ENCODE measurements at places on chromosomes 4 and X.

DNA sequence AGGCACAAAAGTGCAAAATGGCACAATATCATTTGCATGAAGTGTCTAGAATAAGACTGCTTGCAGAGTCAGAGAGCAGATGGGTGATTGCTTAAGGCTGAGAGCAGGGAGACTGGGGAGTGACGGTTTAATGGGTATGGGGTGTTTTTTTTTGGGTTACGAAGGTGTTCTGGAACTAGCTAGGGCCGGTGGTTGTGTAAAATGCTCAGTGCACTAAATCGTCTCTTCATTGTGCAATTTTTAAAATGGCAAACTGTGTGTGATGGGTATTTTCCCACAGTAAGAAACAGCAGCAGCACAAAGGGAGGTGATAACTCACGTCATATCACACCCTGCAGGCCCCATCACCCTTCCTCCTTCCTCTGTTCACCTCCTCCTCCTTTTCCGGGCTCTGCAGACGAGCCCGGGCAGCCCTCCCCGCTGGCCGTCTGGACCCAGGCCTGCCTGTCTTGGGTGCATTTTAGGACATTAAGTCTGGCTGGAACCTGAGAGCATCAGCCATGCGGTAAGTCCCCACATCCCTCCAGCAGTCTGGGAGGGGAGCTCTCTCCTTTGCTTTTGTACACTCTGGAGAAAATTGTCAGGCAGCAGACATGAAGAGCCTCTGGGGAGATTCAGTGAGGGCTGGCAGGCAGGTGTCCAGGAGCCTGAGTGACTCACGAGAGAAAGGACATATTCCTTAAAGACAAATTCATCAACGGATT is 42.7 kb downstream of the ASMT start:
- DNase-seq, result peak; percentile 20

GRCh38 chr4:24763631-24764297 is 31.6 kb upstream of the SOD3 start:
- DNase-seq, result no peak

DNA sequence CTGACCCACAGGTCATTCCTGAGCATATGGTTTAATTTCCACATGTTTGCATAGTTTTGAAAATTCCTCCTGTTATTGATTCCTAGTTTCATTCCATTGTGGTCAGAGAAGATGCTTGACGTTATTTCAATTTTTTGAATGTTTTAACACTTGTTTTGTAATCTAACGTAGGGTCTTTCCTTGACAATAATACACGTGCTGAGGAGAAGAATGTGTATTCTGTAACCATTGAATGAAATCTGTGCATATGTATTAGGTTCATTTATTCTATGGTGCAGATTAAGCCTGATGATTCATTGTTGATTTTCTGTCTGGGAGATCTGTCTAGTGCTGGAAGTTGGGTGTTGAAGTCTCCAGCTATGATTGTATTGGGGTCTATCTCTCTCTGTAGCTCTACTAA is 486.4 kb upstream of the RPS6KA3 start:
- DNase-seq, result no peak

GRCh38 chr4:7347981-7348380 is 86.7 kb downstream of the PSAPL1 start:
- no peak for DNase-seq

- no peak for DNase-seq
These were observed 661.5 kb upstream of the FRG1 start for GRCh38 chr4:189279188-189279587.

DNA sequence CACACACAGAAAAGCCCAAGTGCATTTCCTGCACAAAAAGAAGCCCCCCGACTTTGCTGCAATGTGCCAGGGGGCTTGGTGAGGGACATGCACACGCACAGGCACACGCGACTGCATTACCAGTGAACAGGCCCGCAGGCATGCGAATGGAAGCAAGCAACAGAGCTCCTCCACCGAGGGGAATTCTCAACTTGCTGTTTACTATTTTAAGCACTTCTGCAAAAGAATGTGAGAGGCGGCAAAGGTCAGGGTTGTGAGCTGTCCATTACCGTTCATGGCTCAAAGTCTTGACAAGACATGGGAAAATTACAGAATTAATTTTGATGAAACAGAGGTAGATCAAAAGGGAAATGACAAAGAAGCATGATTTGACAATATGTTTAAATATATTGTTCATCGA is 342.5 kb upstream of the NOCT start:
- DNase-seq, result no peak

GRCh38 chr4:34464196-34464595 is 1780.1 kb downstream of the ARAP2 start:
- no peak for DNase-seq

DNA sequence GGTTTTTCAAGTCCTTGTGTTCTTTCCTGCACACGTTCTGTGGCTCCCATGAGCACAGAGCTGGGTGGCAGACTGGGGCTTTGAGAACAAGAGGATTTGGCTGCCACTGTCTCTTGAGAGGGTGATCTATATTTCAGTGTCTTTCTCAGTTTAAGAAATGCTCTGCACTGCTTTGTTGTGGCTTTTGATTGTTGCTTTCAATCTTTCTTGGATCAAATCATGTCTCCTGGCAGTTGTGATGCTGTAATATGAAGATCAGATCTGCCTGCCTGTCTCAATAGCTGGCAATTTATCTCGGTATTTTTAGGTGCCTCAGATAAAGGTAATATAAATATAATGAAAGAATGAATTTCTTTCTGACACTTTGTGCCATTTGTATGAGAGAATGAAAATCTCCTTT is 273.3 kb upstream of the LCORL start:
- no peak for DNase-seq

DNA sequence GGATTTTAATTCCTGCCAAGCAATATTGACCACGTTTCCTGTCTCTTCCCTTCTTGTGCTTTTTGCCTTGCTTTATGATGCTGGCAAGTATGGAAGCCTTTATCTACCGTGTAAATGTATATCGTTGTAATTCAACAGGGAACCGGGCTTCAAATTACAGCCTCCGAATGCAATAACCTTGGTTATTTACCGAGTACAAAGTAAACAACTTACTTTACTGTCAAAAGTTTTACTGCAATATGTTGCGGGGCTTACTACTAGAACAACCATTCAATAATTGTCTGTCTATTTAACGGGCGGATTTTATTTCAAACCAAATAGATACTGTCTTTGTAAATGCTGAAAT is 73.1 kb downstream of the PALLD start:
- DNase-seq, result no peak

GRCh38 chr4:21664355-21664754 is 284.2 kb downstream of the KCNIP4 start:
- DNase-seq, result no peak

DNA sequence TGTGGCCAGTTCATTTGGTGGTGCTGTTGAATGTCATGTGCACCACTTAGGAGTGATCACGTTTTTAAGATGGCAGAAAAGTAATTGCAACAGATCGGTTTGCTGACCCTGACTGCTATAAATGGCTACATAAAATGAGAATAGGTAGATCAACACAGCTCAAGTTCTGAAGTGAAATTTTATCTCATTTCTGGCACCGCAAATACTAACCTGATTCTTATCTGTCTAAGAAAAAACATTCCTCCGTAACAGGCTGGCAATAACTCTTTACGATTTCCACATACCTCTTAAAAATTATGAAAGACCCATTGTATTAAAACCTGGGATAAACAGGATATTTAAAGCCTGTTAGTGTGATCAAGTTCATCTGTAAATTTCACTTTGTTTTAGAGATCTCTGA is 387.5 kb downstream of the PDGFC start:
- no peak for DNase-seq

DNA sequence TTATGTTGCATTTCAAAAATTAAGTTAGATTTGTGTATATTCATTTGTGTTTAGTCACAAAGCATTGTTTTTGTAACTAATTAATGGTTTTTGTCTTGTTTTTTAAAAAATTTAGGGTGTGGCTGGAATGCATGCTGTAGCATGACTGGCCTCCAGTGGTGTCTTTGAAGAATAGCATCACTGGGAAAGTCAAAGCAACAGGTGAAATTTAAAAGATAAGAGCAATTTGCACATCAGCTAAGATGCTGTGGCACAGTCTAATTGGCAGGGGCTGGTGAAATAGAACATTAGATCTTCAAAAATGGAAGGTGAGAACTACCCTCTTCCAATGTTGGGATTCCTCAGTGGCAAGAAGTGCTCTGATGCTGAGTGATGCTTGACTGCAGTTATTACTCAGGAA is 45.3 kb downstream of the ANK2 start:
- peak; percentile 59 for DNase-seq

DNA sequence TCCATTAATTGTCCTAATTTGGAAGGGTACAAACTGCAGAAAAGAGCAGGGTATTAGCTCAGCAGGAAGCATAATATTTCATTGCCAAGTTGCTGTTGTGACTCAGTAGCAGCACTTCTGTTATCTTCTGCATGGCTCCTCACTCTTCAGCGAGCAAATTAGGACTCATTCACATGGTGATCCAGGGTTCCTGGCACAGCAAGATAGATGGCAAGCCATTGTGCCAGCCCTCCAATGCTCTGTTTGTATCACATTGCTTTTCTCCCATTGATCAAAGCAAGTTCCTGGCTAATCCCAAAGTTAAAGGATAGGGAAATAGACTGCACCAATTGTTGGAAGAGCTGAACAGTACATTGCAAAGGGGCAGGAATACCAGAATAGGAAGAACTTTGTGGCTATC is 382.5 kb upstream of the ATOH1 start:
- no peak for DNase-seq

DNA sequence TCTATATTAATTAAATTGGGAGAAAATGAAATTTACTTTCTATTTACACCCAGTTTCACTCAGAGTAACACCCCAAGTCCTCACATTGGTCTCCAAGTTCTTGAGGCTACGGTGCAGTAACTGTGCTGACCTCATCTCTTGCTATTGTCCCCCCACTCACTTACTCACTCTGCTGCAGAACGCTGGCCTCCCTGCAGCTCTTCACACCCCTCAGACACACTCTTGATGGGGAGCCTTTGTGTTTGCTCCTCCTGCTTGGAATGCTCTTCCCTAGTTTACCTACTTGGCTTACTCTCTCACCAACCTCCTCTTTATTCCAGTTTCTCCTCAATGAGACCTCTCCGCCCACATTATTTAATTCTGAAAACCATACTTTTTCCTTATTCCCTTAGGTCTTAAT is 22.2 kb upstream of the SPARCL1 start:
- DNase-seq, result no peak

GRCh38 chr4:113433536-113434246 is 327.8 kb downstream of the CAMK2D start:
- no peak for DNase-seq

DNA sequence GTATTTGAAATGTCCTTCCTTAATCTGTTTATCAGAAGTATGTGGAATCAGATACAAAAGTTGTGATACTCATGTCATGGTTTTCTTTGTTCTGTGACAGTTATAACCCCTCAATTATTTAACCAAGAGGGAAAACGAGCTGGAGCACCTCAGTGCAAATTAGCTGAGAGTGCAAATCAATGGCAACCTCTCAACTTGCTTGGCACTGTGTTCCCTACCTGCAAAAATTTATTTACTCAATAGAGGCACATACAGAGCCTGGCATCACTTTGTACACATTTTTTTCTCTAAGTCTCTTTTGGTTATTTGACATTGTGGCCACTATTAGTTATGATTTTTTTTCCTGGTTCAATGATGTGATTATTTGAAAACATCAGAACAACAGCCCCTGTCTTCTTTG is 186.2 kb downstream of the STIM2 start:
- DNase-seq, result no peak

DNA sequence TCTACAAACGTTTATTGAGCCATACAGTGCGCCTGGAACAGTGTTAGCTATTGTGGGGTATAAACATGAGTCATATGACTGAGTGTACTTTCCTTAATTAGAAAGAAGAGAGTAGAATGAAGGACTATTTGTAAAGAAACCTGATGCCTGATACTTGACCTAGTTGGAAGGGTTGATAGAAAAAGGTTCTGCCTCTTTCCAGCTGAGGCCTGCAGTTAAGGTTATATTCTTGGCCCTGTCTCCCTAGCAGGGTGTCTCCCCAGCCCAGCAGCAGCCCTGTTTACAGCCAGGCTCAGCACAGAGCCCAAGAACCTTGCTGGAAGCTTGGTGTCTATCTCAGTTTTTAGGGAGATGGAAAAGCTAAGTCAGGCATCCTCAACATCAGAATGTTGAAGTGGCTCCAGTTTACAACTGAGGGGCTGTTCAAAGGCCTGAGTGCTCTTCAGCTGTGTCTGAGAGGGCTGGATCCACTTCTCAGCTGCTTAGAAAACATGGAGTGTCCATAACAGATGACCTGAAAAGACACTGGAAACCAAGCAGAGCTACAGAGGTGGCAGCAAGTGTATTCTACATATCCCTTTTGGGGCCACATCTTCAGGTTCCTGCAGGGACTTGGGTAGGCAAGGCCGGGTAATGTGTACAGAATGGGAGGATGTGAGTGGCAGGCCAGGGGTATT is 21.6 kb downstream of the NYX start:
- no peak for DNase-seq

- peak; percentile 6 for DNase-seq
These were observed 21.4 kb upstream of the RBPJ start for GRCh38 chr4:26299254-26299882.

- DNase-seq, result no peak
These were observed 193.0 kb downstream of the MGST2 start for GRCh38 chr4:139858436-139859205.

- no peak for DNase-seq
These were observed 197.7 kb downstream of the SPANXN3 start for GRCh38 chrX:143319526-143319925.

- no peak for DNase-seq
These were observed 16.7 kb upstream of the GBA3 start for GRCh38 chr4:22676063-22676462.

- DNase-seq, result no peak
These were observed 10.4 kb upstream of the DCLK2 start for GRCh38 chr4:150067859-150068258.

DNA sequence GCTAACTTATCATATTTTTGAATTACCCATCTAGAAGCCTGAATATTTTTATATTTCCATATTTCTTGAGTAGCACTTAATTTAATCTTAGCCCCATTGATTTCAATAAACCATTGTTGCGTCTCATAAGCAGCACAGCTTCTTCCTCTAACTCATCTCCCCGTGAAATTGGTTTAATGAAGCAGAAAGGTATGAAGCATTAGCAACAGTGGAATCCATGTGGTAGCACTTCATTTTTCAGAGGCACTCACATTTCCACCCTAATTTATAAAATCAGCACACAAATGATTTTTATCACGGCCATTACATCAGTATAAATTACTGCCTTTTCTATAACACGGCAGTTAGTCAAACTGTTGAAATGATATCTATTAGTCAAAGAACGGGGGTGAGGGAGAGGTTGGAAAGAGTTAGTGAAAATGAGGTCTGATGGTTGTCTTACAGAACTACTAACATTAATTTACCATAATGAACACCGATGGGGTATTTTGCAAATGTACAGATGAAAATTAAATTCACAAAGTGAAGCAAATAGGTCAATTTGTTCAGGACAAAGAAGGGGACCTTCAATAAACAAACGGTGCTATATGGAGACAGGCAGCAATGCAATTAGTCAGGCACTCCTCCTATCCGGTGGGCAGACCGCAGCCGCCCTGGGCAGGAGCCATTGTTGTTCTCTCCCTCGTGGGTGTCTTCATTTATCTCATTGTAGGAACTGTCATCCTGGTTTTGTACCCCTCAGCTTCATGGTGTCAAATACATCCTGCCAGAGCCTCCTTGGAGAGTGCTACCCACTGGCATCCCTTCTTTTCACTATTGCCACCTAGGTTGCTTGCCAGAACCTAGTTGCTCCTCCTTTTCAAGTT is 205.7 kb downstream of the SOX3 start:
- DNase-seq, result no peak

- no peak for DNase-seq
These were observed 705.5 kb downstream of the ARAP2 start for GRCh38 chr4:35538807-35539206.

- no peak for DNase-seq
These were observed 1.8 kb downstream of the DCAF8L2 start for GRCh38 chrX:27591938-27592337.
